Glutamatergic neuron (in vitro differentiated cells): ENCODE measurements at places on chromosomes 12 and 14. TPM values are rescaled to one million over a fixed set of nuclear protein-coding genes. Genes with fewer than 3 reads are reported as not detected.

Gene TEAD4
- 3.8 TPM for total RNA-seq

Gene TESPA1
- total RNA-seq: not detected

Gene DIO3
- total RNA-seq: not detected

Gene CFAP54
- 0.15 TPM for total RNA-seq

Gene TAS2R31
- total RNA-seq: 5.7 TPM

Gene FITM1
- total RNA-seq: 0.66 TPM

Gene AQP2
- total RNA-seq: not detected

Gene NDRG2
- 33.1 TPM for total RNA-seq

Gene TEX52
- total RNA-seq: not detected

Gene CIDEB
- total RNA-seq: 1.8 TPM

DNA sequence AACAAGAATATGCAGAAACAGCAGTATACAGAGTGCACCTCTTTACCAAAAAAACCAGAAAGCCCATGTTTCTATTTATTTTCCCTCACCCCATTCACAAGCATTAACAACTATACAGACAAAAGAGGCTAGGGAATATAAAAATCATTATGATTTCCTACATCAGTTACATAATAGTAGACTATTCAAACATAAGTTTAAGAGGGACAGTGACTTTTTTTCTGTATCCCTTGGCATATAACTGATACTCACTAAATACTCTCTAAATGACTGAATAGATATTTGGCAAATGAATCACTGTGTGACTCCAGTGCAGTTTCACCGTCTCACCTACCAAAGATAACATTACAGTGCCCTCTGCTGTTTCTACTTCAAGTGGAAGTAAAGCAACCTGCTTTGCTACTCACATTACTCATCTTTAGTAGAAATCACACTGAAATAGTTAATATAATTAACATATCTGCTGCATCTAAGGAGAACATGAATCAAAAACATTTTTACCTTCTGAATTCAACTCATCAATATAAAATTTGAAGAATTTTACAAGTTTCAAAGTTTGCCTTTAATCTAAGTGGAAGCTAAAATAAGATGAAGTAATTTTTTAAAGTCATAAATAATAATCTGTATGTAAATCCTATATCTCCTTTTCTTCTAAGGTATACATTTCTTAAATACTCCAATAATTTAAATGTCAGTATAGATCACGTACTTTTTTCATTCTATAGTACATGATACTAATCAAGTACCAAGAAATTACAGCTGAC, 103.8 kb downstream of the OSBPL8 start:
- no peaks in the 10 kb centered on the region for H3K27me3 ChIP-seq
- no peak for DNase-seq
- no peak overlapping the region for H3K27ac ChIP-seq
- no peaks in the 10 kb centered on the region for H3K36me3 ChIP-seq

- peaks cover 23% of the 10 kb centered on the region for H3K36me3 ChIP-seq
- H3K27me3 ChIP-seq: peaks cover 7% of the 10 kb centered on the region
- H3K27ac ChIP-seq: no peak overlapping the region
- no peaks in the 10 kb centered on the region for H3K4me1 ChIP-seq
- no peak overlapping the region for H3K4me3 ChIP-seq
Measured at GRCh38 chr14:100813291-100813690, 12.6 kb upstream of the MEG3 start.

DNA sequence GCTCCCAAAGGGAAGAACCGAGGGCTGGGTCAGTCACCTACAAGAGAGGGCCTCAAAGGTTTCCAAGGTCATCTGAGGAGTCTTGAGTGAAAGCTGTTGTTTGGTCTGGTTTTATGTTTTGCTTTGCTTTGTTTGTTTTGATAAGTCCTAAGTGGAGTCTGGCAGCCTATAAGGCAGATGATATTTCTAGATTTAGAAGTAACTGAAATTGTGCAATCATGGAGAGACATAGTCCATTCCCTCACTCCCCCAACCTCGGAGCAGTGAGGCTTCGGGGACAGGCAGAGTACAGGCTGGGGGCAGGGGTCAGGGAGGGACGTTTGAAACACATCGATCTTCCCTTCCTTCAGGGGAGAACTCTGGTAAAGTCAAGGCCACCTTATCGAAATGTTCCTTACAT, 42.3 kb downstream of the TTC9 start:
- no peak overlapping the region for H3K4me3 ChIP-seq
- H3K27ac ChIP-seq: no peak overlapping the region
- no peak for DNase-seq
- H3K27me3 ChIP-seq: peaks cover 2% of the 10 kb centered on the region

GRCh38 chr12:56935157-56935556, 949 bp upstream of the SDR9C7 start:
- no peak overlapping the region for H3K27ac ChIP-seq
- DNase-seq: no peak
- no peak overlapping the region for H3K4me3 ChIP-seq
- peaks cover 4% of the 10 kb centered on the region for H3K36me3 ChIP-seq
- peaks cover 2% of the 10 kb centered on the region for H3K27me3 ChIP-seq

DNA sequence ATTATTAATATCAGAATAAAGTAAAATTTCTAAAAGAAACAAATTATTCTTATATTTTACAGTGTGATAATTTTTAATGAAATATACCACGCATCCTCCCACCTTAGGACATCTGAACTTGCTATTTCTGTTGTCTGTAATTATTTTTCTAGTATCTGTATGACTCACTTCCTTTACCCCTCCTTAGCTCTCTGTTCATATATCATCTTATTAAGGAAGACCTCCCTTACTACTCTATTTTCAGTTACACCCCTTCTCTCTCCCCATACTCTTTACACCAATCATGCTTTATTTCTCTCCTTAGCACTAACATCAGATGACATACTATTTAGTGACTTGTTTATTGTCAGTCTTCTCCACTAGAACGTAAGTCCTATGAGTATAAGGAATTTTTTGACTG, 34.2 kb upstream of the C12orf50 start:
- H3K36me3 ChIP-seq: no peaks in the 10 kb centered on the region
- DNase-seq: no peak
- no peak overlapping the region for H3K27ac ChIP-seq
- H3K27me3 ChIP-seq: no peaks in the 10 kb centered on the region
- H3K4me1 ChIP-seq: no peaks in the 10 kb centered on the region

DNA sequence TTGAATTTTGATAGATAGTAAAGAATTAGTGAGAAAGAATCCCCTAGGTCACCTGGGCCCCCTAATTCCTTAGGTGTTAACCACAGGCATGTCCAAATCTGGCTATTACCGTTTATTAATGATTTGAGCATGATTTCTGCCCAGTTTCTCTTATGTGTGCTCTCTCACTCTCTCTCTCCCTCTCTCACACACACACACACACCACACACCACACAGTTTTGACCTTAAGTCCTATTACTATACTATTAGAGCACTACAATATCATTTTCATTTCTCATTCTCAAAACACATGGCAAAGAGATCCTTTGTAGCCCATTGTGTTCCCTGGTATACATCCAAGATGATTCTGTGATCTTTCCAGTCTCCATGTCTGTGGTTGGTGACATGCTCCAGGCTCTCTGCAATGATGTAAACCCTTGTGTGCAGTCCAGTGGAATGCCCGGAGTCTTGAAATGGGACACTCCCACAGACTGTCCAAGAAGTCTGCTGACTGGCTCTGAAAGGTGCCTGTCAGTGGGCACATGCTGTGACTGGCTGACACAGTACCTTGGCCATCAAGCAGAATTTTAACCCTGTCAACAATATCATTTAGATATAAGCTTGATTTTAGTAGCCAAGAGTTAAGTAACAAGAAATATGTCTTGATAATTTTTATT, 96.2 kb downstream of the FIGNL2 start:
- H3K4me3 ChIP-seq: no peak overlapping the region
- no peak for DNase-seq
- peaks cover 2% of the 10 kb centered on the region for H3K27me3 ChIP-seq
- H3K36me3 ChIP-seq: peaks cover 3% of the 10 kb centered on the region
- no peak overlapping the region for H3K27ac ChIP-seq
- H3K4me1 ChIP-seq: no peaks in the 10 kb centered on the region

DNA sequence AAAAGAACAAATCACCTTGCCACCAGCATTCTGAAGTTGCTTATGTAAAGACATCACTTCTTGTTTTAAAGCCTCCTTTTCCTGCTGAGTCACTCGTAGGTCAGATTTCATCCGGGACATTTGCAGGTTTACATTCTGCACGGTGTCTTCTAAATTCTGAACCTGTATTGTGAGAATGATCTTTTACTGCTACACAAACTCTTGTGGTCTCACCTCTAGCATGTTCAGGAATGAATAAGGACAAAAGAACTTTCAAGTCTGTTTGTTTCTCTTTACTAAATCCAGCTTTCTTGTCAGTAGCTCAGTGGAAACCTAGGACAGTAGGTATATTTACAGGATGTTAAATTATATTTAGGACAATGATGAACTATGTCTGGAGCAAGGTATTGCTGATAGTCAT, 73.5 kb upstream of the SAV1 start:
- H3K27me3 ChIP-seq: peaks cover 7% of the 10 kb centered on the region
- no peaks in the 10 kb centered on the region for H3K4me1 ChIP-seq
- H3K36me3 ChIP-seq: no peaks in the 10 kb centered on the region
- DNase-seq: no peak
- H3K27ac ChIP-seq: no peak overlapping the region

DNA sequence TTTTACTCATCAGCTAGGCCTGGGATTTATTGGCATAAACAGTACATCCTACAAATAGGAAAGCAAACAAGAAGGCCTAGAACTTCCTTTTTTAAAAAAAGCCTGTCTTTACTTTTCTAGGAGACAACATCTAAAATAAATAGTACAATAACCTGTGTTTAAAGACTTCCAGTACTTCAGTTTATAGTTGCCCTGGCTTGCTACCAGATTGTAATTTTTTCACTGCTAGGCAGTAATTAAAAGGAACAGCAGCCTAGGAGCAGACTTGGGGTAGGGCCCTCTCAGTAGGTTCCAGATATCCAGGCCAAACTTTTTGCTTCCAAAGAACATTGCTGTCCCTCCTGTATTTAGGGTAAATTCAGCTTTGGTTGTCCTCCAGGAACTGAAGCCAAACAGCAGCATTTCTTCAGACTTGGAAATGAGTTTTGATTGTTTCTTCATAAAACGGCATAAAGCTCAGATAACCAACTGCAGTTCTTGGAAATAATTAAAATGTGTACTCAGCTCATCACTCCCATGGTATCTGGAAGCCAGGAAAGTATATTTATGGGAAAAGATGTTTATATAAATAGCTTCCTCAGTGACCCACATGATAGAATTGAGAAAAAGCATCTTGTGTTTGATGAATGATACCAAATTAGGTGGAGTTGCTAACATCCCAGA, 61.7 kb downstream of the PPP1R36 start:
- DNase-seq: no peak
- H3K27ac ChIP-seq: no peak overlapping the region

- no peak overlapping the region for H3K4me3 ChIP-seq
- no peak for DNase-seq
- H3K27me3 ChIP-seq: peaks cover 2% of the 10 kb centered on the region
- no peaks in the 10 kb centered on the region for H3K36me3 ChIP-seq
- H3K4me1 ChIP-seq: no peaks in the 10 kb centered on the region
- H3K27ac ChIP-seq: no peak overlapping the region
Measured at GRCh38 chr12:13241833-13242488, 45.4 kb downstream of the EMP1 start.

- H3K36me3 ChIP-seq: peaks cover 13% of the 10 kb centered on the region
- no peak for DNase-seq
- H3K27ac ChIP-seq: no peak overlapping the region
- peaks cover 6% of the 10 kb centered on the region for H3K27me3 ChIP-seq
- no peak overlapping the region for H3K4me3 ChIP-seq
- peaks cover 2% of the 10 kb centered on the region for H3K4me1 ChIP-seq
Measured at GRCh38 chr14:89107626-89108025, 283.2 kb downstream of the TTC8 start.

DNA sequence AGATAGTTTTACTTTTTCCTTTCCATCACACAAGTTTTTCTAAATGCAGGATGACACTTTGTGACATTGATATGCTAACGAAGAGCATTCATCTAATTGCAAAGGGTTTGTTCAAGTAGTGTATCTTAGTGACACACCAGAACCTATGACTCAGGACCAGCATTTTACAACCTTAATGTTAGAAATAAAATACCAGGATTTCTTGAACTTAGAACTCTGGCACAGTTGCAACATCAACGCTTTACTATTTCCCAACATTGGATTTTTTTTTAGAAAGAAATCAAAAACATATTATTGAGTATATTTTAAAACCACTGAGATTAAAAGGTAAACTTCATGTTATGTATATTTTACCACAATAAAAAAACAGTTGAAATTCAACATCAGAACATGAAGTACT, 17.9 kb upstream of the PLEKHG6 start:
- DNase-seq: no peak
- H3K27ac ChIP-seq: no peak overlapping the region
- no peak overlapping the region for H3K4me3 ChIP-seq
- no peaks in the 10 kb centered on the region for H3K4me1 ChIP-seq

DNA sequence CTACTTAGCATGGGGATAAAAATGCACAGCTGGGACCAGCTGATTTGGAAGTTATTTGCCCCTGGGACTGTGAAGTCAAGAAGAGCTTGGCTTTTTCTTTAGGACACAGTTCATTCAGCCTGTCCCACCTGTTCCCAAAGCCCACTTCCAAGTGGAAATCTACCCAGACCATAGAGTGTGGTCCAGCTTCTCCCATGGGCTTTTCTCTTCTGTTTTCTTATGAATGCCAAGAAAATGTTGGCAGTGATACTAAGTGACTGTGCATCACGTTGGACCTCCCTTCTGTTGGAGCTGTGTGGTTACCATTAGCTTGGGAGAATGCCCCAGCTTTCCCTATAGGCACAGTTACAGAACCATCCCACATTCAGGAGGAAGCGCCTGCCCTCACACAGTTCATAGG, 89.4 kb downstream of the NT5DC3 start:
- no peak overlapping the region for H3K4me3 ChIP-seq
- H3K27ac ChIP-seq: no peak overlapping the region
- H3K27me3 ChIP-seq: peaks cover 1% of the 10 kb centered on the region

DNA sequence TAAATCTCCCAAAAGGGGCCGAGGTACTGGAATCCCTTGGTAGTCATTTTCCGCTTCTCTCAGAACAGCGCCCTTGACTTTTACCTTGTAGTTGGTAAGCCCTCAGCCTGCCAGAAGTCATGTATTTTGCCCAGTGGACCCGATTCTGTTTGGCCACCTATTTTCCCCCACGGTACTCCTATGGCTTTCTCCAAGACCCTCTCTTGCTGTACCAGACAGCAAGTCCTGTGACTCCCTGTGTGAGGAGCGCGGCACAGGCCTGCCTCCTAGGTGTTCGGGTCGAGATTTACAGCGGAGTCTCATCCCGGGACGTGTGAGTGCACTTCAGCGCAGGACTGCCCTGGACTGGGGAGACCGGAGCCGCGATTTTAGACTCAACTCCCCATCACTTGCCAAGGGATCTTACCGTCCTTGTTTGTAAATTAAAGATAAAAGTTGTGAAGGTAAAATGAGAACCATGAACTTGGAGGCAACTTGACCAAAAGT, 1.1 kb upstream of the MBD6 start:
- H3K27me3 ChIP-seq: peaks cover 38% of the 10 kb centered on the region
- DNase-seq: peak; percentile 57
- peak overlapping the region; percentile 88 for H3K4me3 ChIP-seq

GRCh38 chr12:40016980-40017379, 88.9 kb downstream of the SLC2A13 start:
- H3K4me1 ChIP-seq: peaks cover 4% of the 10 kb centered on the region
- no peak overlapping the region for H3K27ac ChIP-seq
- H3K4me3 ChIP-seq: no peak overlapping the region
- DNase-seq: no peak
- no peaks in the 10 kb centered on the region for H3K36me3 ChIP-seq

- H3K27me3 ChIP-seq: peaks cover 5% of the 10 kb centered on the region
- DNase-seq: no peak
- no peak overlapping the region for H3K4me3 ChIP-seq
- peaks cover 4% of the 10 kb centered on the region for H3K36me3 ChIP-seq
- no peak overlapping the region for H3K27ac ChIP-seq
- H3K4me1 ChIP-seq: peaks cover 3% of the 10 kb centered on the region
Measured at GRCh38 chr14:65250162-65250495, 147.8 kb upstream of the MAX start.
